GM20000 (cell line): ENCODE measurements at places on chromosomes 3 and 15.

DNA sequence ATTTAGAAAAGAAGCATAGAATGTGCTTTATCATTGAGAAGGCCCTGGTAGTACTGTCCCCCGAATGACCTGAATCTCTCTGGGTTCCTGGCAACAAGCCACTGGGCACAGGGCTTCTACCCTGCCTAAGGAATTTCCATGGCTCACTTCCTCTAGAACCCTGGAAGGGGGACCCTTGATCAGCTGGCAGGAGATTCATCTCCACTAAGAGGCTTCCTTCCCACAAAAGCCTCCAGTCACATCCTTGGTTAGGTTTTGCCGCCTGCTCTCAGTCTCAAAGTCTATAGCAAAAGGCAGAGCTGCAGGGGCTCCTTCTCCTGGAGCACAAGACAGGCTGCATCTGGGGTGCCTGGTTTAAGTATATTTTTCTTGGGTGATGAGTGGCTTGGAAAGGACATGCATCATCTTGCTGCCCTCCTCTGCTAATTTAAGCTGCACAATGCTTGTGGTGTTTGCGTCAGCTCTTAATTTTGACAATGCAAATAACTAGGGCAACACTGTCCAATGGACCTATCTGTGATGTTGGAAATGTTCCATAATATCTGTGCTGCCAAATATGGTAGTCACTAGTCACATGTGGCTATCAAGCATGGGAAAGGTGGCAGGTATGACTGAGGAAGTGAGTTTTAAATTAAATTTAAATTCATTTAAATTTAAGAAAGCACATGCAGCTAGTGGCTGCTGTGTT lies 33.4 kb upstream of the RARRES1 start:
- DNase-seq: no peak

GRCh38 chr3:177777699-177778098 lies 580.4 kb upstream of the TBL1XR1 start:
- DNase-seq: peak; percentile 44

DNA sequence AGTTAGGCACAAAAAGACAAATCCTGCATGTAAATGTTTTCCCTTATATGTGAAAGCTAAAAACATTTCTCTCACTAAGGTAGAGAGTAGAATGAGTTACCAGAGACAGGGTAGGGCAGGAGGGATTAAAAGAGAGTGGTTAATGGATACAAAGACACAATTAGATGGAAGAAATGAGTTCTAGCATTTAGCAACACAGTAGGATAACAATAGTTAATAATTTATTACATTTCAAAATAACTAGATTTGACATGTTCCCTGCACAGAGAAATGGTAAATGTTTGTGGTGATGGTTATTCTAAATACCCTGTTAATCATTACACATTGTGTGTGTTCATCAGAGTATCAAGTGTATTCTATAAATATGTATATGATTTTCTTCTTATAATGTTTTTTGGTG lies 1400.7 kb downstream of the OTOL1 start:
- DNase-seq: no peak

- no peak for DNase-seq
These were observed 9.2 kb upstream of the STT3B start for GRCh38 chr3:31523543-31523942.

DNA sequence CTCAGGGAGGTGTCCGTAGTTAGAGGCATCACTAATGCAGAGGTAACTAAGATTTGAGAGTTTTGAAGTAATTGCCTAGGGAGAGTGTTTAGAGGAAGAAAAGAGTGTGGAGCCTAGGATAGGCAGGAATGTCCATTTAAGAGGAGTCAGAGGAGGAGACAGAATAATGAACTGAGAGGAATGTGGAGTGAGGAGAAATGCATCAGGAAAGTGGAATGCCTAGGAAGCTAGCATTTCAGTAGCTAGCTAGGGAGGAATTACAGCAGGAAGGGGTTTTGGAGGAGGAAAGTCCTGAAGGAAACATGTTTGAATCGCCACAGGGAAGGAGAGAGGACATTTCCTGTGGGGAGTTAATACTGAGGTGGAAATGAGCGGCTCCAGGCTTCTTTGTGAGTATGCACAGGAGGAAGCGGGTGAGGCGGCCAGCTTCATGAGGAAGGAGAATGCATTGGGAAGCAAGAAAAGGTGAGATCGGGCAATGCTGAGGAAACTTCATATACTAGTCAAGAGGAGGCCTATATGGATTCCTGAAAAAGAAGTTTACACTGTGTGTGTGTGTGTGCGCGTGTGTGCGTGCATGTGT lies 154.3 kb downstream of the TMEM108 start:
- no peak for DNase-seq

- DNase-seq: no peak
These were observed 204.4 kb downstream of the OTOL1 start for GRCh38 chr3:161700998-161701397.

DNA sequence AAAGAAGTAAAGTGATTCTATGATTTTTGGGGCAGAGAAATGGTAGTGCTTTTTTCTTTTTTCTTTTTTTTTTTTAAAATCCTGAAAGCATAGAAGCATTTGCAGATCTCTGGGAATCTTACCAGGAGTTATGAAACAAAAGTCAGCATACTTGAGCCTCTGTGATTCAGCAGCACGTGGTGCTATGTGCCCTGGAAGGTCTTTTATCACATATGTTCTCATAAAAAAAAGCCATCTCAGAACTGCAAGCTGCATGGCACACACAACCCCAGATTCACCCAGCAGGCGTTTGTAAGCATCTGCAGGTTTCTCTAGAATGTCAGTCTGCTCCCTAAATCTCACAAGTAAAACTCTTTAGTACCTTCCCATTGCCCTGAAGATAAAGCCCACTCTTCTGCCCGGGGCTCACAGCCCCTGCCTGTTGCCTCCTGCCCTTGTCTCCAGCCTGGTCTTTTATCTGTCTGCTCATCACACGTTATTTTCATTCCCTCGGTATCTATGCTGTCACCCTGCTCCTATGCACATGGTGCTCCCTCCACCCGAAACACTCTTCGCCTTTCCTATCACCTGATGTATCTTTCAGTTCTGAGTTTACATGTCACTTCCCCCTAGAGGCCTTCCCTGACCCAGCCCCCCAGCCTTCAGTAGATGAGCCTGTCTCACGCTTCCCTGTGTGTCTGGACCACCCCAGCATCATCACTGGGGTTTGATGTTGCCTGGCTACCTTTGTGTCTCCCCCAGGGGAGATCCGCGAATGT lies 72.4 kb downstream of the CHDH start:
- DNase-seq: peak; percentile 58

DNA sequence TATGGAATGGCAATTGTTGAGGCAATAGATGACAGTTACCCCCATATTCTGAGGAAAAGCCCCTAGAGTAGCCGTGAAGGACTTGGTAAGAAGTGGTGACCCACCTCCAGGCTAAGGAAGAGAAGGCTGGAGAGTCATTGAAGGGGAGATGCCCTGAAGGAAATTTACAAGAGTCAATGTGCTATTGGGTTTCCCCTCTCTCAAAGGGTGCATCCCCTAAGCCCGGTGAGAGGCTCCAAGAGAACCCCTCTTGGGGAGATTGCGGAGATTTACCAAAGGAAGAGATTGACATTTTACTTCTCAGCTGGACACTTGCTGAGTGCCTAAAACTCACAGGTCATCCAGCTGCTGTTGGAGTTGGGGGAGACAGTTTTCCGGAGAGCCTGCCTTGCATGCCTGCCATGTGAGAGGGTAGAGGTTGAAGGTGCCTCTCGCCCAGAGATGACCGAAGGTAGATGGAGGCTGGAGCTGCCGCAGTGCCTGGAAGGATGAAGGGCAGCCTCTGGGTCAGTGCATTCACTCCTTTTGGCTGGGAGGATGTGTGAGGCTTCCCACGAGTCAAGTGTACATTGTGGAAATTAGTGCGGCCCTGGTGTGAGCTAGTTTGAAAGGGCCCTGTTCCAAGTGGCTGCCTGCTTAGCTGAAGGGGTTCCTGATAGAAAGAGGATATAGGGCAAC lies 30.7 kb downstream of the MESD start:
- no peak for DNase-seq

DNA sequence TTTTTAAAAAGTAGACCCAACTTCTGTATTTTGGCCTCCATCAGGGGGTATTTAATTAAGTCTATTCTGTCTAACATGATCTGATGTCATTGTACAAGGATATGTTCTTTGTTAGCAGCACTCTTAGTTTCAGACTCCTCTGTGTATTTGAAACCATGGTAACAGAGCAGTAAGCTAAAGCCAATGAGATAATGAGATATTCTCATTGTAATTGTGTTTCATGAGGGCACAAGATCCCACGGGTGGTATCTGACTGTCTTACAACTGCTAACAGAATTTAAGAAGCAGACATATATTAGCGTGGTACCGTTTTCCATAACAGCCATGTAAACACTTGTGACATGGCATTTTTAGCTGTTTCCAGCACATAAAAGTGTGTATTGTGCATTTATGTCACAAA lies 251.2 kb upstream of the VEPH1 start:
- DNase-seq: no peak

DNA sequence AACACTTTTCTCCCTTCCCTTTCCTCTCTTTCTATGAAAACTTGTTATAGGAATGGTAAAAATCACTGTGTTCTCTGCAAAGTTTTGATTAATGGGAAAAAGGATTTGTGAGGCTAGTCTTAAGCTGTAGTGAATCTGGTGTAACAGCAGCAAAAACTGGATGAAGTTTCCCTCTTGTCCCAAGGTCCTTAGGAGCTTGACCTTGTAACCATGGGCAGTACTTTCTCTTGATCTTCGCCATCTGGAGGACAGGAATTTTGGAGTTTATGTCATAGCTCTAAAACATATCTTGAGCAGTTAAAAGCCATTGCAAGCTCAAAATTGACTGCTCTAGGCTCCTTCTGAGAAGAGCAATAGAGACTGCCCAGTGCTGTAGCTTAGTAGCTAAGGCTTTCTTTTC lies 56.5 kb upstream of the GPD1L start:
- no peak for DNase-seq

GRCh38 chr3:138449490-138449889 lies 15.1 kb downstream of the ESYT3 start:
- no peak for DNase-seq

- no peak for DNase-seq
These were observed 32.5 kb downstream of the CEP152 start for GRCh38 chr15:48778331-48778730.

- no peak for DNase-seq
These were observed 107.6 kb upstream of the FGF7 start for GRCh38 chr15:49315391-49315823.

- DNase-seq: no peak
These were observed 25.0 kb upstream of the LOXL1 start for GRCh38 chr15:73901126-73901810.

GRCh38 chr15:68407886-68408881 lies 23.8 kb downstream of the ITGA11 start:
- no peak for DNase-seq

DNA sequence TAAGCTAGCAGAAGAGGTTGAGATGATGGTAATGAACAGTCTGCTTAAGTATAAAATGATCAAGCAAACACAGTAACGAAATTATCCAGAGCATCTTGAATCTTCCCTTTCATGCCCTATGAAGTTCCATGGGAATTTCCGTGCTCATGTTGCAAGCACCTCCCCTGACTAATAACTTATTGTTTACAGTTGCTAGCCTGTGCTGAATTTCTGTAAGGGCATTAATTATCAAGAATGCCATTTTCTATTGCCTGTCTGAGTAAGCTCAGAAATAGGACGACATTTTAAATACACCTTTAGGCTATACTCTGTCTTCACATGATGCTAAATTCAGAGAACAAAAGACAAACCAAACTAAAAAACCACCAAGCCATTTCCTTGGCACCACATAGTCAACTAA lies 257.5 kb upstream of the LRTM1 start:
- no peak for DNase-seq

GRCh38 chr3:189947068-189947467 lies 173.6 kb downstream of the P3H2 start:
- no peak for DNase-seq

DNA sequence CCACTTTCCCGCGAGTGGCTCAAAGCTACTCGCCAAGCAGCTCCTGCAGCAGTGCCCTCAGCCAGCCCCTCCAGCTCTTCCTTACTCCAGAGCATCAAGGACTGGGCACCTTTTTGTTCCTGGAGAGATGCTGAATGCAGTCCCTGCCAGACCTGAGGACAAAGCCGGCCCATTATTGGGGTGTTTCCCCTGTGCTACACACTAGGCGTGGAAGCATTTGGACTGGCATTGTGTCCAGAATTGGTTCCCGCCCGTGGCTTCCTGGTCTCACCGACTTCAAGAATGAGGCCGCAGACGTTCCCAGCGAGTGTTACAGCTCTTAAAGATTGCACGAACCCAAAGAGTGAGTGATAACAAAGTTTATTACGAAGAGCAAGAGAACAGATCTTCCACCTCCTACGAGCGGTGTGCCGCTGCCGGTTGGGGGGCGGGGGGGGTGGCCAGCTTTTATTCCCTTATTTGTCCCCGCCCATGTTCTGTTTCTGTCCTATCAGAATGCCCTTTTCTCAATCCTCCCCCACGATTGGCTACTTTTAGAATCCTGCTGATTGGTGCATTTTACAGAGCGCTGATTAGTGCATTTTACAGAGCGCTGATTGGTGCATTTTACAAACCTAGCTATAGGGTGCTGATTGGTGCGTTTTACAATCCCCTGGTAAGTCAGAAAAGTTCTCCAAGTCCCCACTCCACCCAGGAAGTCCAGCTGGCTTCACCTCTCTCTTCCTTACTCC lies 62.4 kb downstream of the NSMCE3 start:
- DNase-seq: no peak

DNA sequence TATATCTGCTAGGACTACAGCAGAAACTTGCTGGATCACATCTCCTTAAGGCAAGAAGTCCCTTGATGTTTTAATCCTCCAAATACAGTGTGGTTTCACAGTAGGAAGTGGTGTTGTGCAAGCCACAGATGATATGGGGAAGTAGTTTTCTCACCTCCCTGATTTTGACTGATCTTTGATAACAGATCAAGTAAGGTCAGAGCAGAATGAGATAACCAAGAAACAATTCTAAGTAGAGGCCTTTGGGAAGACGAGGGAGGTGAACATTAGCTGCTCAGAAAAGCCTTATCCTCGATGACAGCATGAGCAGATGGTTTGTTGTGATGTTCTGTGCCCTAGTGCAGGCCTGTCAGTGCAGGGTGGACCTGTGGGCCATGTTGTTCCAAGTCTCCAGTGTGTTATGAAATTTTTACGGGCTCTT lies 61.3 kb downstream of the RIOX2 start:
- DNase-seq: no peak

- no peak for DNase-seq
These were observed 965 bp upstream of the SLC38A3 start for GRCh38 chr3:50203809-50204803.

DNA sequence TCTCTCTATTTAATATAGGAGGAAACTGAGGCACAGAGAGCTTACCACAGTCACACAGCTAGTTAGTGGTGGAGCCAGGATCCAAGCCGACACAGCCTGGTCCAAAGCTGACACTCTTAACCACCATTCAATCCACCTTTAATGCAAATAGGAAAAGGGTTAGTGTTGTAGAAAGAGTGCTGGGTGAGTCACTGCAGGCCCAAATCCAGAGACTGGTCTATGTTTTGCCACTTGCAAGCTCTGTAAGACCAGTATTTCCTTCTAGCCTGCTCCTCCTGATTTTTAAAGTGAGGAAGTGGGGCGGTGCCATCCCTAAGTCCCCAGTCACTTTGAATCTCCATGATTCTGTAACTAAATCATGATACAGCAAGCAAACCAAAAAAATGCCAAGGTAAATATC lies 111.0 kb downstream of the MECOM start:
- no peak for DNase-seq

- no peak for DNase-seq
These were observed 105.0 kb downstream of the FHIT start for GRCh38 chr3:61146010-61146890.
